T-helper 2 cell treated with Interferon-gamma antibody and Interleukin-4, amounts not matched to agents 5 μg/mL and 100 μg/mL, for 36 hours (primary cell): ENCODE measurements at places on chromosomes 4 and X.

- no peaks in the 10 kb centered on the region for H3K27me3 ChIP-seq
- peaks cover 27% of the 10 kb centered on the region for H3K36me3 ChIP-seq
- H3K4me3 ChIP-seq, result no peak overlapping the region
- H3K4me1 ChIP-seq, result peaks cover 14% of the 10 kb centered on the region
Measured at GRCh38 chr4:103030791-103031190, 11.3 kb upstream of the SLC9B1 start.

DNA sequence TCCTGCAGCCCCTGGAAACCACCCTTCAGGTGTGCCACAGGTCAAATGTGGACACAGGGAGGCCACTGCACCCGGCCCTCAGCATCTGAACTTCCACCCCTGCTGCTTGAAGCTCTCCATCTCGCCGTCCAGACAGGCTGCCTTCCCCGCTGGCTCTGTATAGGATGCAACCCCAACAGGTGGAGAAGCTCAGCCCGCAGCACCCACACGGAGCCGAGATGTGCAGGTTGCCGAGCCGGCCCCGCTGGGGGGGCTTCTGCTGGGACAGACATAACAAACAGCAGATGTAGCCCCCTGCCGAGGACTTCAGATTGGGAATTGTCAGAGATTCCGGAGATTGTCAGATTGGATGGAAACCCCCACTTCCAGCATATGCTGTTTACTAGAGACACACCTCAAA, 20.5 kb downstream of the TMEM187 start:
- H3K36me3 ChIP-seq, result no peaks in the 10 kb centered on the region
- H3K4me3 ChIP-seq, result no peak overlapping the region
- no peak overlapping the region for H3K27ac ChIP-seq
- DNase-seq, result no peak

GRCh38 chrX:2811271-2811670, 17.5 kb upstream of the GYG2 start:
- no peaks in the 10 kb centered on the region for H3K4me1 ChIP-seq
- H3K36me3 ChIP-seq, result no peaks in the 10 kb centered on the region
- no peak overlapping the region for H3K27ac ChIP-seq

- H3K27ac ChIP-seq, result no peak overlapping the region
- H3K27me3 ChIP-seq, result no peaks in the 10 kb centered on the region
- H3K4me1 ChIP-seq, result no peaks in the 10 kb centered on the region
- no peak for DNase-seq
- no peaks in the 10 kb centered on the region for H3K36me3 ChIP-seq
Measured at GRCh38 chr4:646460-646859, 21.1 kb downstream of the PDE6B start.
